ENCODE measurements at places on chromosomes 13 and 19.

- DNase-seq: peak; percentile 54
Measured at GRCh38 chr19:4909156-4909896, at the start of gene UHRF1. TSS of gene UHRF1 (plus strand) at chr19:4909501. CDS start at chr19:4910886, 1,385 bp downstream.

GRCh38 chr13:98584668-98585397, 7.9 kb upstream of the STK24 start:
- no peak for DNase-seq

DNA sequence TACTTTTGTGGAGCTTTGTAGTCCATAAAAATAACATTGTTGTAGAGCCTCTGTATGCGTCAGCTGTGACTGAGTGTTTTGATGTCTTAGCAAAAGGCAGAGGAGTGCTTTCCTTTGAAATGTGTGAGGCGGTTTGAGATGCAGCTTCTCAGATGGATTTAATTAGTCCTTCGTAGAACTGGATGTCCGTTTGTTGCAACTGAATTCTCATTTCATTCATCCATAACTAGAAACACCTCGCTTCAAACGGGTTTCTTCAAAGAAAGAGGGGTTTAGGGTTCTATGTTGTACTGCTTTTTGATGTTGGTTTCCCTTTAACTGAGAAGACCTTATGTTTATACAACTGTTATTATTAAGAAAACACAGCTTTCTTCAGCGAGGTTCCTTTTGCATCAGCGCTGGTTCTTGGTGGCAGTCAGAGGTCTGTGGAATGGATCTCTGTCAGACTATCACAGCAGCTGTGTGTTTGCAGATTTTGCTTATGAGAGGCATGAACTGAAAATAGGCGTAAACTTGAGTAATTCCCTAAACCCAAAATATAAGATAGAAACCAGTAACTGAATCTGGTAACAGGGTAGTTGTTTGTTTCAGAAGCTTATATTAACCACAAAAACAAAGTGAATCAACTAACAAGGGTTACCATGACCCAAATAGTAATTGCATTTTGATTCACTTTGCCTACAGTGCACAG, 194.4 kb downstream of the GGACT start:
- DNase-seq: no peak

GRCh38 chr13:29859971-29860370, 9.6 kb upstream of the UBL3 start:
- DNase-seq: no peak

- no peak for DNase-seq
Measured at GRCh38 chr19:43132696-43133095, 50.2 kb upstream of the PSG2 start.

DNA sequence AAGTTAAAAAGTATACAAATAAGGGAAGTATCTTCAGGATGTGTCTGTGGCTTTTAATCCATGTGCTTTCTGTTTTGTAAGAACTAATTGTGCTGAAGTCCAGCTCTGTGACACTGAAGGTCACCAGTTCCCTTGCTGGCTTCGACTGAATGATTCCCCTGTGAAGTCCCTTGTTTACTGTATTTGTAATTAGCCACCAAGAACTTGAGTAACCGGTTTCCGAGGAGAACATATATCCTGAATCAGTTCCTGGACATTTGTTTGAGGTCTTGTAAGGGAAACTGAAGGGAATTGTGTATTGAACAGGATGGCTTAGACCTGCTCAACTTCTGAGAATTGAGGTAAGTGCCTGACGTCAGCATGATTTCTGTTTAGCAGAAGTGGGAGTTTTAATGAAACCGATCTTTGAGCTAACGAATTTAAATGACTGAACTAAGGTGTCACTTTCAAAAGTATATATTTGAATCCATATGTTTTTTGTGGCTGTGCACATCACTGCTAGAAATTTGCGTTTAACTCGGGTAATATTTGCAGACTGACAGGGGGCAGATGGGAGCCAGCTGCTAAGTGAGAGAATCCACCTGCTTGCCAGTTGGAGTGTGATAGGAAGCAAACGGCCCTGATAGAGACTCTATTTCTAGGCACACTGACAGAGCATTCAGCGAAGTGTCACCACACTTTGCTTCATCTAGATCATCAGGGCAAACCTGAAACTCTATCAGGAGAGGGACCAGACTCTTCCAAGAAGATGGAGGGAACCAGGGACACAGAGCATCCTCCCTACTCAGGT, 530.0 kb downstream of the RFC3 start:
- no peak for DNase-seq

- no peak for DNase-seq
Measured at GRCh38 chr19:7762719-7763293, at the start of gene CLEC4M. TSS of gene CLEC4M (plus strand) at chr19:7763243. CDS start at chr19:7763267, 24 bp downstream.

GRCh38 chr19:50542943-50543342, 25.3 kb downstream of the LRRC4B start:
- no peak for DNase-seq

GRCh38 chr13:36133950-36134626, 2.9 kb upstream of the DCLK1 start:
- no peak for DNase-seq

- DNase-seq: no peak
Measured at GRCh38 chr19:42202290-42202880, 15.1 kb downstream of the DEDD2 start.

DNA sequence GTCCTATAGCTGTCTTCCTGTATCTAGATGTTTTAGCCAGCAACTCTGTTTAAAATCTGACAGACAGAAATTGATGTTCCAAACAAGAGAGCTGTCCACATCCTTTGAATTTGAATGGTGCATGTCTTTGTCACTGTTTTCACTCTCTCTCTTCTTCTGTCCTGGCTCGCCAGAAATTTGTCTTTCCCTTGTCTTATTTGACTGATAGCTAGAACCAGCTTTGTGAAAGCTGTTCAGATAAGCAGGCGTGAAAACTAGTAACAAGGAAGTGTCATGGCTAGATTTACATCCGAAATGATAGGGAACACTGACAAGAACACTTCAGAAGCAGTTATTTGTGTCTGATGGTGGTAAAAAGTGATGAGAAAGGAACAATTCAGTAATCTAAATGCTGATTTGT, 354.9 kb upstream of the SLITRK1 start:
- no peak for DNase-seq

GRCh38 chr13:53126841-53127245, 98.2 kb downstream of the OLFM4 start:
- DNase-seq: no peak

DNA sequence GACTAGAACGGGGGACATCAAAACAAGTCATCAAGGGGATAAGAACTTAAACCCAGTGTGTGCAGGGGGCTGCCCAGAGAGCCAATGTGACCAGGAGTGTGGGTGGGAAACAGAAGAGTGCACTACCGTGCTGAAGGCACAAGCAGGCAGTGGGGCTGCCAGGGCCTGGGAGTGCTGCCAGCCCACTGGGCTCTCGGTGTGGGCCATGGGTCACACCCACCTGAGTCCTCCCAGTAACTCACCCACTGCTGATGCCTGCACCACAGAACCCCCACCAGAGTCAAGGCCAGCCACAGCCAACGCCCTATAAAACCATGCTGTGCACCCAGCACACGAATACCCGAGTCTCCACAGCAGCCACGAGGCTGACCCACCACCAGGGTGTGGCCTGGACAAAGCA, 8.5 kb downstream of the MED26 start:
- DNase-seq: no peak

- no peak for DNase-seq
Measured at GRCh38 chr19:30449673-30450072, 77.5 kb downstream of the ZNF536 start.

- DNase-seq: peak; percentile 83
Measured at GRCh38 chr13:82878536-82878935, 1003.7 kb downstream of the SLITRK1 start.

DNA sequence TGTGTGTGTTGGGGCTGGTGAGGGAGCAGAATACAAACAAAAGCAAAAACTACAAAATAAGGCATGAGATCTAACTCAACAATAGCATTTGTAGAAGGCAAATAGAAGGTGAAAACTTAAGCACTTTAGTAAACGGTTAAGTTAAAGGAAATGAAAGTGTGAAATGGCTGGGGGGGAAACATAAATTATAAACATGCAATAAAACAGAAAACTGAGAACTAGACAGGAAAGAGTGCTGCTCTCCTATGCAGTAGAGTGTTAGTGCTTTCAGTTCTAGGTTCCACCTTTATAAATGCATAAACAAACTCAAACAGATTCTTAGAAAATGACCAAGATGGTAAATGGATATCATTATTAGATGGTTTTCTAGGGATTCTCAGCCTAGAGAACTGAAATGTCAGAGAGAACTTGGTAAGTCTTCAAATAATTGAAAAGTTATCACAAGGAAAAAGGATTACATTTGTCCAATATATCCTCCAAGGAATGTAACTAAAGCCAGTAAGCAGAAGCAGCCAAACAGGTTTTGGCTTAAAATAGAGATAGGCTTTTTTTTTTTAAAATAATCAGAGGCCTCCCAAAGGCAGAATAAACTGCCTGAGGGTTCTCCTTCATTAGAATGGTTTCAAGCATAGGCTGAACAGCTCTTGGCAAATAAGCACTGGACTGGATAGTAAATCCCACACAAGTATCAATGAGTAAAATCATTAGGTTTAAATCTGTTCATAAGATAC, 23.3 kb downstream of the RBM26 start:
- no peak for DNase-seq

DNA sequence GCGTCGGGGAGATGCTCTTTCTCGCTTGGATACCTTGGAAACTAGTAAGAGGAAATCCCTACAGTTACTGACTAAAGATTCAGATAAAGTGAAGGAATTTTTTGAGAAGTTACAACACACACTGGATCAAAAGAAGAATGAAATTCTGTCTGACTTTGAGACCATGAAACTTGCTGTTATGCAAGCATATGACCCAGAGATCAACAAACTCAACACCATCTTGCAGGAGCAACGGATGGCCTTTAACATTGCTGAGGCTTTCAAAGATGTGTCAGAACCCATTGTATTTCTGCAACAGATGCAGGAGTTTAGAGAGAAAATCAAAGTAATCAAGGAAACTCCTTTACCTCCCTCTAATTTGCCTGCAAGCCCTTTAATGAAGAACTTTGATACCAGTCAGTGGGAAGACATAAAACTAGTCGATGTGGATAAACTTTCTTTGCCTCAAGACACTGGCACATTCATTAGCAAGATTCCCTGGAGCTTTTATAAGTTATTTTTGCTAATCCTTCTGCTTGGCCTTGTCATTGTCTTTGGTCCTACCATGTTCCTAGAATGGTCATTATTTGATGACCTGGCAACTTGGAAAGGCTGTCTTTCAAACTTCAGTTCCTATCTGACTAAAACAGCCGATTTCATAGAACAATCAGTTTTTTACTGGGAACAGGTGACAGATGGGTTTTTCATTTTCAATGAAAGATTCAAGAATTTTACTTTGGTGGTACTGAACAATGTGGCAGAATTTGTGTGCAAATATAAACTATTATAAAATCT, 2.7 kb upstream of the KCNRG start:
- DNase-seq: no peak

DNA sequence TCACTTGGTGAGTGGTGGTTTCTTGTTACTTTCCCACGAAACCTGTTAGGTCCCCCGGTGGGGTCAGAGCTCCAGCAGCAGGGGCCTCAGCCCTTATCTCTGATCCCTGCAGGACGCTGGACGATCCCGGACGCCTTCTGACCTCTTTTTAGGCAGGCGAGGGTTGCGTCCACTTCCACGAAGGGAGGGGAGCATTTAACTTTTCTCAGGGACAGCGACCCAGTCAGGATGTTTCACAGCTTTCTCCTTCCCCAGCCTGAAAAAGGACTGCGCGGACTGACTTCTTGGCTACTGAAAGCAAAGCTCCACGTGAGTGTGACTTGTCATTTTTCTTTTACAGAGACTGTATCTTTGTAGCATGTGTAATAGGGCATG, 692 bp downstream of the ZNF234 start:
- no peak for DNase-seq

All from NCI-H1092 (cell line).